Fibroblast of the aortic adventitia (primary cell): ENCODE measurements at places on chromosomes 6 and 20. TPM values are rescaled to one million over a fixed set of nuclear protein-coding genes. Genes with fewer than 3 reads are reported as not detected.
A peak's percentile ranks its signal among the peaks of the same experiment; 100 is the strongest.

GRCh38 chr6:91276315-91276714 lies 689.4 kb upstream of the MAP3K7 start:
- no peak for DNase-seq

DNA sequence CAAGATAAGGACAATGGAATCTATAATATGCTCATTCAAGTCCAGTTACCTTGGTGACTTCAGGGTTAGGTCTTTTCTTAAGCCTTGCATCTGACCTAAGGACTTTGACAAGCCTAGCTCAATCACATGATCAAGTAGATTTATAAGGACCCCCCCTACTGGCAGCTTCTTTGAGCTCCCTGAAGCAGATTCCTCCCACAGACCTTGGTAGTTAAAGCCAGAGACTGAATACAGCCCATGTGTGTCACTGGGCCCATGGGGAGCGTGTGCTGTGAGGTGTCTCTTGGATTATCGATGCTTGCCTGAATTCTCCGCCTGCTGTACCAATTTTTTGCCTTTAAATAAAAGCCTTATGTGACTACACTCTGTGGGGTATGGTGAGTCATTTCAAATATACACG lies 372.7 kb upstream of the RGS17 start:
- DNase-seq, result no peak

Gene NRN1
- 0.65 TPM in 1 of 2 replicates, not detected in the other for total RNA-seq

- peak; percentile 44 for DNase-seq
Observed at GRCh38 chr6:24205020-24205492, 79.0 kb downstream of the NRSN1 start.

Gene HIVEP2
- 11.5 and 23.1 TPM in 2 replicates for total RNA-seq

DNA sequence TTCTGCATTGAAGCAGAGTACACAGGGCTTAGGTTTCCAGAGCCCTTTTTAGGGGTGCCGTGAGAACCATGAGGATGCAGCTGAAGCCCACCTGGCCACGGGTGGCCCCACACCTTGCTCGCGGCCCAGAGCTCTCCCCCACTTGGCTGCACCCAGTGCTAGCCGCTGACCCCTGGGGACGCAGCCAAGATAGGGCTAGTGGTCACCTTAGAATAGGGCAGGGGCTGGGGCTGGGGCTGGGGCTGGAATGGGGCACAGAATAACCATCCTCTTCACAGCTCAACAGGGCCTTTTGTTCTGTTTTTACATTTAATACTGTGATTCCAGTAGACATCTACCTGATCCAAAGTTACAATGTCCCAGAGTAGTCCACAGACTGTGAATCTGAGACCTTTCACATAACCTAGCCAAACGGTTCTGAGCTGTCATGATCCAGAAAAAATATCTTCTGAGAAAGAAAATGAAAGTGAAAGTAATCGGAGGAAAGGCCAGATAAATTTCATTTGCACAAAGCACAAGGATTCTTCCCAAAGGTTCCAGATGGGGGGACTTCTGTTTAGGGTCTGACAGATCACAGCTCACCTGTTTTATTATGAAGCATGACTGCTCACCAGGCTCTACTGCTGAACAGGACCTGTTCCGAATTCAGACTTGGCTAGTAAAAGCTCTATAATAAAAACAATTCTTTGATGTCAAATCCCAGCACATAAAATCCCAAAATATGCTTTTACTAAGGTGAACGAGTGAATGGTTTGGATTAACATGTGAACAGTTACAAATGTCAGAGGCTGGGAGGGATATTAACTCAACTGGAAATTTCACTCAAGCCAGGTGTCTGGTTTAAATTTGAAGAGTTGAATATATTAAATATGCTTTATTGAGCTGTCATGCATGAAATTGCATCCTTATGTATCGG lies 401.9 kb downstream of the THBS2 start:
- peak; percentile 32 for DNase-seq

- DNase-seq, result no peak
Observed at GRCh38 chr20:50385733-50386640, 124.2 kb upstream of the PTPN1 start.

DNA sequence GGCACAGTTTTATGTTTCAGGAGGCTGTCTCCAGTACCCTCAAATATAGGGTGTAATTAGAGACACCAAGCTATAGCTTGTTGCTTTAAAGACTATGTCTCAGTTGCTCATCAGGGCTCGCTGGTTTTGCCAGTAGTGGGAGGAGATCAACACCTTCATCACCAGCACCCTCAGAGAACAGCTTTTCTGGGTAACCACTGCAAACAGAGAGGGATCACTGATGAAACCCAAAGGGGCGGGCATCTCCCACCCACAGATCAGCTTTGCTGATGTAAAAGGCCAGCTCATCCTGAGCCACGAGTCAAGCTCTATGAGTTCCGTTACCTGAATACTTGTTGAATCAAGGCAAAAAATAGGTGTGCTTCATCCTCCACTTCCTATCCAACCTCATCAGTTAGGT lies 187.7 kb downstream of the AIG1 start:
- DNase-seq, result no peak

DNA sequence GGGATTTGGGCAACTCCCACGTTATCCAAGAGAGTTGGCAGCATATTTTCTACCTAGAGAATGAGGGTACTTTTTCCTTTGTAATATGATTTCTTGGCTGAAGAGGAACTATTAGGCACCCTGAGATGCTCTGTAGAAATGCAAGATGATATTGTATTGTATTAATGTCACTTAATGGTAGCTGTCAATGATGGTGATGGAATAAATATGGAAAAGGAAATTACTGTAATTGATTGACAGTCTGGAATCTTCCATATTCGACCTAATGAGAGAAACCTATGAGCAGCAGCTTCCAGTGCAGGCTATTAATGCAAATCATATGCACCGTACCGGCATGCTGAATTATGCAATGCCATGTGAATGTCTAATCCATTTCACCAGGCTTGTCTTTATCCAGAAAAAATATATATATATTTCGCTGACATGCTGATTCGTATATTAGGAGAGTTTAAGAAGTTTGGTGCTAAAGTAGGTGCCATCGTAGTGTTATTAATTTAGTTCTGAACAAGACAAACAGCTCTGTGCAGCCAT lies 494.2 kb upstream of the JARID2 start:
- DNase-seq, result no peak

DNA sequence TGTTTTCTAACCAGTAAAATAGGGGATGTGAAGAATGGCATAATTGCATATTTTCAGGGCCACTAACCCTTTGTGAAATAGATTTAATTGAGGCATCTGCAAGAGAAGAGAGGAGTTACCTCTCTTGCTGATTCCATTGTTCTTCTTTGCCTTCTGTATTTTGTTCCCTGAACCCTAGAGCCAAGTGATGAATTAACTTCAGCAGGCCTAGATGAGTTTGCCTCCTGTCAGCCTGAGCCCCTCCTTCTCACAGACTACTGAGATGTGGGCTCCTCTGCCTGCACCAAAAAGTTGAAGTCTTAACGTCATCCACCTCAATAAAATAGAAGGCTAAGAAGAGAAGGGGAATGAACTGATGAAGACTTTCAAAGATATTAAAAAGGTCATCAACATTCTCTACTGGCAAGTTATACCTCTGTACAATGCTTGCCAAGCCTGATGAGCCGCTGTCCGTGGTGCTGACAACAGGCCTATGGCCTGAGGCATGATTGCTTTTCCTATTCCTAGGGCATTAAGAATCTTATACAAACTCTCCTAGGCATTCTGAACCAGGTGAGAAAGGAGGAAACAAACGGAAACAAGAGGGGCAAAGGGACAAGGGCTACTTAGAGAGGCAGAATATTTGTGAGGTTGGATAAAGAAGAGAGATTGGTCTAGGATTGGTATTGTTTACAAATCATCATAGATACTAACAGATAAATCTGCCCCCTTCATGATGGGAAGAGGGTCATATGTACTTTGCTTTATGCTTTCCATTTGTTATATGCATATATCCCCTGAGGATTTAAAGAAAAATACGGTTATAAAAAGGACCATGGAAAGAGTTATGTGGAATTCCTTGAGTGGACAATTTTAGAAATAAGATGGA lies 46.8 kb downstream of the CD24 start:
- peak; percentile 47 for DNase-seq

Gene TRIM10
- not detected in 2 replicates for total RNA-seq

Gene DBNDD2
- 1.3 and 4.6 TPM in 2 replicates for total RNA-seq

DNA sequence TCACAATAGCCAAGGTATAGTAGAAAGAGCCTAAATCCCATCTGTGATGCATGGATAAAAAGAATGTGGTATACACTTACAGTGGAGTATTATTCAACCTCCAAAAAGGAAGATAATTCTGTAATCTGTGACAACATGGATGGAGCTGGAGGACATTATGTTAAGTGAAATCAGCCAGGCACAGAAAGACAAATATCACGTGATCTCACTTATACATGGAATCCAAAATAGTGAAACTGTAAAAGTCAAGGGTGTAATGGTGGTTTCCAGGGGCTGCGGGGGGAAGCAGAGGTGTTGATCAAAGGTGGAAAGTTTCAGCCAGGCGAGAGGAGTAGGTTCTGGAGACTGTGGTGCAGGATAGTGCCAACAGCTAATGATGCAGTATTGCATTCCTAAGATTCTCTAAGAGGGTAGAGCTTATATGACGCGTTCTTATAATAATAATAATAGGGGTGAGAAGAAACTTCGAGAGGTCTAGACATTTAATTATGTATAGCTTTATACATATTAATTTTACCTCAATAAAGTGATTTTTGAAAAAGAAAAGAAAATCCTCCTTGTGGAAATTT lies 246.1 kb downstream of the FOXA2 start:
- DNase-seq, result no peak

GRCh38 chr6:79518842-79519241 lies 18.4 kb downstream of the LCA5 start:
- no peak for DNase-seq

Gene SLC22A16
- total RNA-seq, result 0.09 TPM in 1 of 2 replicates, not detected in the other

- DNase-seq, result no peak
Observed at GRCh38 chr20:57133926-57134650, 132.4 kb downstream of the BMP7 start.

Gene NFYA
- total RNA-seq, result 6.3 and 14.2 TPM in 2 replicates

- no peak for DNase-seq
Observed at GRCh38 chr6:21461844-21462518, 131.6 kb upstream of the SOX4 start.

DNA sequence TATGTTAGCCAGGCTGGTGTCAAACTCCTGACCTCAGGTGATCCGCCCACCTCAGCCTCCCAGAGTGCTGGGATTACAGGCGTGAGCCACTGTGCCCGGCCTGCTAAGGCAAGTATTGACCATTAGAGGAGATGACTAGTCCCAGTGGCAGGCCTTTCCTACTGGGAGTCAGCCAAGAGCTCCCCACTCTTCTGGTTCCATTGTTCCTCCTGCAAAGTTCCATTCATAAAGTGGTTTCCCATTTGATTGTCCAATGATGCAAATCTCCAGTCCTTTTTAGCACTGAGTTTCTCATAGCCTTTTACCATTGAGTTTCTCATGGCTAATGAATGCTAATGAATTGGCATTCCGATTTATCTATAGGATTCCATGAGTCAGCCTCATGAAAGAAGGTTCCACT lies 148.3 kb upstream of the ESR1 start:
- no peak for DNase-seq

Gene LPA
- total RNA-seq, result not detected in 2 replicates

DNA sequence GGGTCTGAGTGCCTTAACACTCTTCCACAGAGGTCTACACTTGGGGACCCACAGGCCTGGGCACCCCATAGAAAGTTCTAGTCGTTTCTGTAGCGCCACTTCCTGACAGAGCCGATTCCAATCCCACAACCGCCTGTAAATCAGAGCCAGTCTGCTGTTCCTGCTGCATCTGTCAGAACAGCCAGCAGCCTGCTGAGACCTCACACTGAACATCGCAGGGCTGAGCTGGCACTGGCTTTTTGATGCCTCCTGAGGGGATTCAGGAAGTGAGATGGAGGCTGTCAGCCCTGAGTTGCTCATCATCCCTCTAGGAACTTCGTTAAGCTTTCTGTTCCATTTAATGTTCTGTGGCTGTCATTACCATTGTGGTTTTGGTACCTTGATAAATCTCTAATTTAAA lies 48.9 kb downstream of the DCBLD1 start:
- peak; percentile 26 for DNase-seq

GRCh38 chr20:10110151-10110550 lies 75.4 kb downstream of the ANKEF1 start:
- no peak for DNase-seq

- no peak for DNase-seq
Observed at GRCh38 chr20:19018881-19019280, 193.6 kb upstream of the SLC24A3 start.

DNA sequence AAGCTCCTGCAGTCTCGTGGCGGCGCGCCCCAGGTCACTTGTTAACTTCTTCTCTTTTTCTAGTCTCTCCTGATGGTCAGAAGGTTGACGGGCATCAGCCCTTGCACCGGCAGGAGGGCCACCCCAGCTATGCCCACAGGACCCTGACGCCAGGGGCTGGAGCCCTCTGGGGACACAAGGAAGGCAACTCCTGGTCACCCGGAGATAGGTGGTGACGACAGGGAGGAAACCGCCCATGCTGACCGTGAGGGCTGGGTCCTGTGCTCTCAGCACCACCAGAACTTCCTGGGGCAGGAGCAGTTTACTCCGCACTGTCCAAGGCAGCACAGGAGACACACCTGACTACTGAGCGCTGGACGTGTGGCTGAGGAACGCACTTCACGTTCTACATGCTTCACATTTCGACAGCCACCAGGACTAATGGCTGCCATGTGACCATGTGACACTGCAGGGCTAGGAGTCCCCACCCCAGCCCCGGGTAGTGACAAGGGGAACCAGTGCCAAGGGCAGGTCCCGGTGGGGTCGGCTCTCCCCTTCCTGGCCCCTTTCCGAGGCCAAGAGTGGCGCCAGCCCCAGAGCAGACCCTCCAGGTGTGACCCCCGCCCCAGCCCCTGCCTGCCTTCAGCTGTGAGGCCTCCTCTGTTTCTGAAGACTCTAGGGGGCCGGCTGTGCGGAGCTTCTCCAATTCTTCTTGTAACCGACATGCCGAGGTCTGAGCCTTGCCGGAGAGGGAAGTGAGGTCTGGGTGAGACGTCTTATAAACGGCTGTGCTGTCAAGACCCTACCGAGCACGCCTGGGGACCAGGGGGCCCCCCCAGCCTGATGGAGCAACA lies 45.2 kb downstream of the DSTN start:
- DNase-seq, result no peak

Gene TAF11
- total RNA-seq, result 14.1 and 19.3 TPM in 2 replicates

DNA sequence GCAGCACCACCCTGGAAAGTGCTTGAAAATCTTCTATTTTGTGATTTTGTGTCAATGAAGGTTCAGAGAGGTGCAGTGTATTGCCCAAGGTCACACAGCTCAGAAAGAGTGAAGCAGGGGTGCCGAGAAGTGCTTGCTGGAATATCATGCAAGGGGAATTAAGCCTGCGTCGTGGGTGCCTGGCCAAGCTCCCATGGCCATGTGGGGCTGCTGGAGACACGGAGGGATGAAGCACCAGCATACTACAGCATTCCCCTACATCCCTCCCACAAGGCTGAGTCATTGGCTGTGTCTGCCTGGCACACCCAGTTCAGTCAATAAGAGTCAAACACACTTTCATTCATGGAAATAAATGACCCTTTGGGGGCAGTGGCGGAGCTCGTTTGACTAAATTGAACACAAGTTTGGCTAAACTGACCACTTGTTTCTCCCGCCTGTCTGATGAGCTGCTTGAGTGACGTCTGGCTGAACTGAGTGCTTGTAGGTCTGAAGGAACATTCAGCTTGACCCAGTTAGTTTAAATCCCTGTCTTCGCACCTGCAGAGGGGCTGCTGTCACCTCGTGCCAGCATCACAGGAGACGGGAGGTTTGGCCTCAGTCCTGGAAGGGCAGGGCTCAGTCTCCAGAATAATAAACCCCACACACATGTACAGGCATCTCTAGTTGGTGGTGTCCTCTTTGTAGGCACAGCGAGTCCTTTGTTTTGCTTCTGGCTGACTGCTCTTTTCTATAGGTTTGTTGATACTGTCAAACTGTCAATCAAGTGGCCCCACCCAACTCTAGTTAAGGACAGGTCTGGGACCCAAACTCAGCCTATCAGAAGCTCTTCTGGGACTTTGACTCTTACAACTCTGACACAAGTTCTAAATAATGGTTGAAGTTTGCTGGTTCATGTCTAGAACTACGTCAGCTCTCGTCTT lies 8.4 kb upstream of the TGM2 start:
- peak; percentile 93 for DNase-seq
